ENCODE measurements at places on chromosomes 2 and 18. TPM values are rescaled to one million over a fixed set of nuclear protein-coding genes. Genes with fewer than 3 reads are reported as not detected.

SLC11A1 gene
- 0.21 TPM for total RNA-seq

CTDSP1 gene
- 78.5 TPM for total RNA-seq

MCFD2 gene
- 191 TPM for total RNA-seq

DNA sequence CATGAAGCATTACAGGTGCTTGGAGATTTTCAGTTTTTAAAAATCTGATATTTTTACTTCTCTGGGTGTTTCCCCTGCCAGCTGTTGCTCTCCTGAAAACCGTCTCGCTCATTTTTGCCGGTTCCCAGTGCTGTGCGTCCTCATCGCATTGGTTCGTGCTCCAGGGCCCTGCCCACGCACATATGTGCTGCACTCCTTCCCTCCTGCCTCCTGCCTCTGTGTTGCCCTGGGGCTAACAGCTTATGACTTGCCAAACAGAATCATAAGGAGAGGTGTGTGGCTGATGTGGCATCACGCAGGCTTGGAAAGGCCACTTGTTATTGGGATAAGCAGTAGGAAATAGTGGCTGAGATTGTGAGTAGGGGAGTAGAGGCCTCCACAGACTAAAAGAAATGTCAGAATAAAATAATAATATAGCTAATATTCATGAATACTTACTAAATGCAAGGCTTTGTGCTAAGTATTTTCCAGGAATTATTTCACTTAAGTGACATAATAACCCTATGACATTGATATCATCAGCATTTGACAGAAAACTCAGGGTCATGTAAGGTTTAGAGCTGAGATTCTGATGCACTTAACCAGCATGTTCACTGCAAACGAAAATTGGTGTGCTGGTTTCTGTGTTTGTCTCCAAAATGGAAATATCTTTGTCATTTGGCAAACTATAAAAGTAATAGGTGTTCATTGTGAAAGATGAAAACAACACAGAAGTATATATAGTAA lies 53.5 kb downstream of the SLC4A1AP start:
- peaks cover 23% of the 10 kb centered on the region for H3K27me3 ChIP-seq
- DNase-seq: no peak
- H3K4me3 ChIP-seq: peak overlapping the region; percentile 50
- no peak overlapping the region for H3K27ac ChIP-seq
- H3K36me3 ChIP-seq: no peaks in the 10 kb centered on the region

GRCh38 chr2:62467100-62467474 lies 38.9 kb downstream of the TMEM17 start:
- H3K27ac ChIP-seq: peak overlapping the region; percentile 51
- peak; percentile 58 for DNase-seq
- H3K4me3 ChIP-seq: no peak overlapping the region

DNA sequence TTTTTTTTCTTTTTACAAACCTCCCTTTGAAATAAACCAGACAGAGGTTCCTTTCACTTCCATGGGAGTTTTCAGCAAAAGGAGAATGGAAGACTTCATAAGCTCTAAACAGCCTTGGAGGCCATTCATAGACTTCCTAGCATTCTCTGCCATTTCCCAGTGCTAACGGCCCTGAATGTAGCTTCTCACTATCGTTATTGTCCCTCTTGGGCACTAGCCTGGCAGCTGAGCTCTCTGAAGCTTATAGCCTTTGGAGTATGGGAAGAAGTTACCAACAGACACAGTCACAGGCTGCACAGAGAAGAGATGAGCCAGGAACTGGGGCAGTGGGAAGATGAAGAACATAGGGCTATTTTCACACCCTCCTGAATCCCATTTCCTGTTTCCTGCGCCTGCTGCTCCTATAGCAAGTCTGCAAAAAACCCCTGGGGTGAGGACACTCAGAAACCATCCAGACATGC lies 29.1 kb upstream of the EPC2 start:
- no peak for DNase-seq
- H3K4me3 ChIP-seq: no peak overlapping the region
- H3K36me3 ChIP-seq: no peaks in the 10 kb centered on the region
- H3K4me1 ChIP-seq: peaks cover 14% of the 10 kb centered on the region
- H3K27me3 ChIP-seq: 0 out of 3 replicates have a peak, but pooled peaks cover 8% of the 10 kb centered on the region

Data from HepG2 (cell line).